ENCODE measurements at places on chromosomes 16 and 17.
A peak's percentile ranks its signal among the peaks of the same experiment; 100 is the strongest.

DNA sequence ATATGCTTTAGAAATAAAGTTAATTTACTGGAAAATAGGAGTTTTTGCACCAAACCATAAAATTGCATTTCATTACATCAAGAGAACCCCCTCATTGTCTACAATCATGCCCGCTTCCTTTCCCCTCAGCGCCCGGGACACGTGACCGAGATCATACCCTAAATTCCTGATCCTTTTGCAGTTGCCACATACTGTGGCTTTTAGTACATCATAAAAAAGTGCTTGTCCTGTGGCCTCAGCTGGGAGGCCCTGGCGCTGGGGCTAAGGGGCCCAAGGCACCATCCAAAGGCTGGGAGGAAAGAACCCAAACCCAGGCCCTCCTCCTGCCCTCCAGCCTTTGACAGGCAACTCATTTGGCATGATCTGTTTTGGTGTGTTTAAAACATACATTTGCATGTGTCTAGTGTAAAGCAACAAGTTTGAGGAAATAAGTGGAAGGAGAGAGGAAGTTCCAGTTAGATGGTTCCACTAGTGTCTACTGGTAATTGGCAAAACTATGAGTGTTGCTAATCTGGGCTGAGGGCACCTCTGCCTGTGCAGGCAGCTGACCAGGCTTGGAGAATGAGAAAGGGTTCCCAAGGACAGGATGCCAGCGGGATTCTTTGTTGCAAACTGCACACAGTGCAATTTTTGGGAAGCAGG is 6.0 kb downstream of the CDK5R1 start:
- ATAC-seq: no peak

- ATAC-seq: peak; percentile 52
Measured at GRCh38 chr16:87575027-87575804, 27.1 kb upstream of the JPH3 start.

- no peak for ATAC-seq
Measured at GRCh38 chr16:67013233-67013822, 15.6 kb upstream of the CBFB start.

DNA sequence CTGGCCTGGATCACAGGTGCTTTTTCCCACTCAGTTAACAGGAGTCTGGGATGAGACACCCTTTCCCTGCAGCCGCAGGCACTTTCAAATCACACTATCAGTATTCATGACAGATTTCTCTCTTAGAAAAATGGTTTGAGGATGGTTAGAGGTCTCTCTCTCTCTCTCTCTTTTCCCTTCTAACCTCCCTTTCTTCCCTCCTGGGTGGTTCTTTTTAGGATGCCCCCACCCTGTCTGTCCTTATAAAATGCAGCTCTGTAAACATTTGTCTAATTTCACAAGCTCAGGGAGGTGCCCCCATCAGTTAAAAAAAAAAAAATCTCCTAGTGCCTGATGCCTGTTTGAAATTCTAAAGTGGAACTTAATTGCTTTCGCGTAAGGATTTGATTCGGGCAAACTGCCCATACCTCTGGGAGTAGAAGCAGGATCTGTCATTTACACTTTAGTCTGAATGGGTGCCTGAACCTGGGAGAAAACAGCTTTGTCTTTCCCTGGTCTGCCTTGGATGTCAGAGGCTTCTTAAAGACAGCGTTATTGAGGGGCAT is 158.8 kb downstream of the CCDC182 start:
- ATAC-seq: no peak

- no peak for ATAC-seq
Measured at GRCh38 chr17:13542636-13543035, 59.1 kb downstream of the HS3ST3A1 start.

- ATAC-seq: no peak
Measured at GRCh38 chr16:80837533-80838147, 33.2 kb upstream of the CDYL2 start.

- peak; percentile 90 for ATAC-seq
Measured at GRCh38 chr16:8831871-8832716, 34.5 kb downstream of the PMM2 start.

DNA sequence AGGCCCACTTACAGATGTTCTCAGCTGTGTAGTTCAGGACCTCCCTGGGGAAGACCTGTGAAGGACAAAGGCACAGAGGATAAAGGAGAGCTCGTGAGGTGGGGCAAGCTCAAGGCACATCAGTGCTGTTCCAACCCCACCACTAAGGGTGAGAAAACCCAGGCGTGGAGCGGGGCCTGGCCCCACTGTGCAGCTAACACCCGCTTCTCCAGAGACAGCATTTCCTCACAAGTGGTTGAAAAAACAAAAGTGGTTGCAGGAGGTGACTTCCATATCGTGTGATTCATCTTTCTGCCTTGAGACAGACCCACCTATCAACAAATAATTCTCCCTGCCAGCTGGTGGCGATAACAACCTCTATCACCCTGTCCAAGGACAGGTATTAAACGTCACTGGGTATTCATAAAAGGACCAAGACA is 30.0 kb downstream of the SNN start:
- no peak for ATAC-seq

DNA sequence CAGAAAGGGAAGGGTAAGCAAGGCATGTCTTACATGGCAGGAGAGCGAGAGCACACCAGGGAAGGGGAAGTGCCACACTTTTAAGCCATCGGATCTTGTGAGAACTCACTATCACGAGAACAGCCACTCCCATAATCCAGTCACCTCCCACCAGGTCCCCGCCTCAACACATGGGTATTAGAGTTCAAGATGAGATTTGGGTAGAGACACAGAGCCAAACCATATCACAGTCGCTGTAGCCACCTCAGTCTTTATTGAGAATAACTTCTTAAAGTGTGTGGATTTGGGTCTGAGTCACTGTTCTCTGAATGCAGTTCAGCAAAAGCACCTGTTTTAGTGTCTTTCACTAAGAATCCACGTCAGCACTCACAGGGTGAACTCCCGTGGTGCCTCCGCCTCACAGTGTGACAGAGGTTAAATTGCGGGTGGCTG is 195.2 kb upstream of the CHMP6 start:
- ATAC-seq: no peak

DNA sequence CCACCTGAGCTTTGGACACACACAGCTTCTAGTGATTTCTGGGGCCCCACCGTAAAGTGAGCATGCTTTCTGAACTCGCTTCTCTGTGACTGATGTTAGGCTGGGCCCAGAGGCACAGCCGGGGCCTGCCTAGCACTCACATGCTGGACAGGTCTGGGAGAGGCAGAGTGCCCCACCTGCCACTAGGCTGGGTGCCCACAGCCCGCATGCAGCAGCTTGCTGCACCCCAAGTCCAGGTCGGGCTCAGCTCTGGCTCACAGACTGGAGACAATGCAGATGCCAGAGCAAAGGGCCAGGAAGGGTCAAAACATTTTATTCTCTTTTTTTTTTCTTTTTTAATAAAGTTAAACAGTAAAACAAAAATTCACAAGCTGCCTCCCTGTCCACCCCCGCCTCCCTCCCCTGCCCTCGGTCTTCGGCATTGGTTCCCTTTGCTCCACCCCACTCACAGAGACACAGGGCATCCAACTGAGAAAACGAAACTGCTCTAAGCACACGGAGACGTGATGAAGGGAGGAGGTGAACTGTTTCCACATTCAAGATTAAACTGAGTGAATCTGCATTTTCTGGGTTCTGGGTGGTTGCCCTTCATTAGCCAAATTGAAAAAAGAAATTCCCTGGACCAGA is 9.7 kb downstream of the CNP start:
- ATAC-seq: no peak

GRCh38 chr17:38875477-38876075 is 5.7 kb downstream of the LASP1 start:
- ATAC-seq: no peak

DNA sequence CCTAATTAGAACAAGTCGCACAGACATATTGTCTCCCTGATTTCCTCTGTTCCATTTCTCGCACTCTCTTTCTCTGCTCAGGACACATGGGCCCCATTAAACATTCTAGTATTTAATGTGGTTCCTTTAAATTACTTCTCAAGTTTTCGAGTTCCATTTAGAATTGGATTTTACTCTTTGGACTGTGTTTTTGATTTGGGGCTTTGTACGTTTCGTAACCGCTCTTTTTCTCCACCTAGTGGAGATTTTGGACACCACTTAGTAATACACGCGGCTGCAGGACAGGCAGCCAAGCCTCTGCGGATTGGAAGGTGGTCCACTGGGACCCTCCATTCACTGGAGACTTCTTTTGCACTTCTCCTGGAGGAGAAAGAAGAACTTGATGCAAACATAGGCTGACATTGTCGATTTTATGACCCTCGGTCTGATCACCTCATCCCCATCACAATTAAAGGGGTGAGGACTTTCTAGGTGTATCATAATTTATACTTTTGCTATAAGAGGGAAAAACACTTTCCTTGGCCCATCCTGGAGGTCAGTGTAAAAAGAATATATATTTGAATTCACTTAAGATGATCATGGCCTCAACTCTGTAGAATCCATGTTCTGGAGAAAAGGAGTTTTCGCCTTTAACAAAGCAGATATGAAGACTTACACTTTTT is 85.7 kb downstream of the NOG start:
- peak; percentile 72 for ATAC-seq
